Activated gamma-delta T cell (primary cell): ENCODE measurements at places on chromosomes 7 and 10.

DNA sequence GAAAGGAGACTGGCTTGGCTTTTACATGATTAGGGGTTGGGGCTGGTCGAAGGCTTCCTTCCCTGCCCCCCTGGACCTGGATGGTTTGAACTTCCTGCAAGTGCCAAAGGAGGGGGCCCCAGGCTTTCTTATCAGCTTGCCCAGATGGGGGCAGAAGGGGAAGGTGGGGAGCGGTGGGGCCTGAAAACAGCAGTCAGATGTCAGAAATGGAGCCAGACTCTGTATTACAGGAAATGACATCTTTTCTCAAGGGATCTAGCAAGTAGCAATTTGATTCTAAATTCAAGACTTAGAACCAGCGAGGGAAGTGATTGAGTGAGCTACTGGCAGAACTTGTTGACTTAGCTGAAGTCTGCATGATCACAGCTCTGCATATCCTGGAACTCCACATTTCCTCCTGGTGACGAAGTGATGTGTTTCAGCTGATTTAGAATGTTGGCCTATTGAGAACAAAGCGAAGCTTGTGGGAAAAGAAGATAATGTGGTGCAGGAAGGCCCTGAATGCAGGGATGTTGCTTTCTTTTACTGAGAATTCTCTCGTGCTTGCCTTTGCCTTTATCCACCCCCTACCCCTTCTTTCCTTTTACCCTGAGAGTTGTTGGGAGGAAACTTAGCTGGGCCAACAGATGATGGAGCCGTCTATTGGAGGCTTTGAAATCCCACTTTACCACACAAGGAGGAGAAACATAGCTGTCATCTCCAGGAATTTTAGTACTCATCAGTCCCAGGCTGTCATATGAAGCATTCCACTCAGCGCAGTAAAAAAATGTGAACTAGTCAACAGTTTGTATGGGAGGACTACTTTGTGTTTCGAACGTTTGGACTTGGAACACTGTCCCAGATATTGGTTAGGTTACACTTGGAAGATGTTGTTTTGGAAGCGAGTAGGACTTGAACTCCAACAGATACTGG, 43.2 kb downstream of the CCNY start:
- no peak for DNase-seq

DNA sequence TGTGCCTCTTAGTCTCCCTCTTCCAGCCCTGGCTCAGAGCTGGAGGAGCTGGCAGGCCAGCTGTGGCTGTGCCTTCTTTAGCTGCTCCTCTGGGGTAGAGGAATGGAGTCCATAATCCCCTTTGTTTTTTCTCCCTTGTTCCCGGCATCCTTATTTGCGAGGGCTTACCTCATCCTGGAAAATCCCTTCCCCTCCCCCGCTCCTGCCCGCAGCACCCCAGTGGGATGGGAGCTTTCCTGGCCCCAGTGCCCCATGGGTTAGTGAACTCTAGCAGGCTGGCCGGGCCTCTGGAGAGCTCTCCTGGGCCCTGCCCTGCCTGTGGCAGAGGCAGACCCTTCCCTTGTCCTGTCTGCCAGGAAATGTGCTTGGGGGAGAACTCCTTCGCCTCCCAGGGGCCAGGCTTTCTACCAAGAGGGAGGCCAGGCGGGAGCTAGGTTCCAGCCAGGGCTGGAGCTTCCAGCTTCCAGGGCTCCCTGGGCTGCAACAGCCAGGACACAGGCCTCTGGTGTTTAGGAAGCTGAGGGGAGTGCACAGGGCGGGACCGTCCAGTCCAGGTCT, 16.5 kb upstream of the TRIM8 start:
- DNase-seq, result no peak

GRCh38 chr10:21518149-21518640, 7.3 kb downstream of the SKIDA1 start:
- no peak for DNase-seq

DNA sequence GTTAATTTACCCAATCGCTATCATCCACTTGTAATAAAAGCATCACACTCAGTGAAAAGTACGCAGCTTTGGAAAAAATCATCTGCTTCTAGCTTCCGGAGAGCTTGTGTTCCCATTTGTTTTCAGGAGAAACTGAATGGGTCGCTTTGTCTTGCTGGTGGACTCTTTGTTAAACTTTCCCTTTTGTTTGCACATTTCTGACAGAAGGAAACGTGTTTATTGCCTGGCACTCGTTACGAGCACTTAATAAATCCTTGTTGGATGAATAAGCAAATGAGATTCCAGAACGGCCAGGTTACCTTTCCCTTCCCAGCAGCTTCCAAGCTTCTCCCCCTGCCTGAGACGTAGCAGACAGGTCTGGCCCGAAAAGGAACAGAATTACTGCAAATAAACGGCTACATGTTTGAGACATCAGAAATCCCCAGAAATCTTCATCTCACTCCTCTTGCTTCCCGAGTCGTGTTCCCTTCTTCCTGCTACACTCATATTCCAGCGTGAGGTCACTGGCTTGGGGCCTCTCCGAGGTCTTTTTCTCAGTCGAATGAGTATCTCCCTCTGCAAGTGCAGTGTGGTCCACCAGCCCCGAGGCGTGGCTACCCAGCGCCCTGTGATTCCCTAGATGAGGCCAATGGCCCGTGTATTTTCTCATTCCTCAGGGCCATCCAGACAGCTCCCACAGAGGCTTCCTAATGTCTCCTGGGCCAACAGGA, 167.2 kb downstream of the FRMD4A start:
- no peak for DNase-seq

DNA sequence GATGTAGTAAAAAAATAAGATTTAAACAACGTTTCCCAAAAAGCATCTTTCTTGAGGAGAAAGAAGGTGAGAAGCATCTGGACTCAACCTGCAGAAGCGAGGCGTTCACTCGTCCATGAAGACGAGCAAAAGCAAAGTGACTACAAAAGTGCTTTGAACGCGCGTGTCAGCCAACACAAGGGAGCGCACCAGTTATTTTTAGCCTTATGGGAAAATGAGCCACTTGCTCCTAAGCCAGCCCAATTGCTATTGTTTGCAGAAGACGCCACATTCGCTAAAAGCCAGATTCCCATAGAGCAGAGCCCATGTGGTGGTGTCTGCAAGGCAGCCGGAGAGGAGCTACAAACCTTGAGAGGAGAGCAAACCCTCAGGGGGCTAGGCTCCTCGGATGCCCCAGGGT, 122.5 kb downstream of the FAM53B start:
- DNase-seq, result no peak

- DNase-seq, result no peak
Measured at GRCh38 chr7:5997210-5997808, 11.5 kb downstream of the PMS2 start.

GRCh38 chr10:5550250-5550545, 25.4 kb downstream of the CALML3 start:
- DNase-seq, result no peak

DNA sequence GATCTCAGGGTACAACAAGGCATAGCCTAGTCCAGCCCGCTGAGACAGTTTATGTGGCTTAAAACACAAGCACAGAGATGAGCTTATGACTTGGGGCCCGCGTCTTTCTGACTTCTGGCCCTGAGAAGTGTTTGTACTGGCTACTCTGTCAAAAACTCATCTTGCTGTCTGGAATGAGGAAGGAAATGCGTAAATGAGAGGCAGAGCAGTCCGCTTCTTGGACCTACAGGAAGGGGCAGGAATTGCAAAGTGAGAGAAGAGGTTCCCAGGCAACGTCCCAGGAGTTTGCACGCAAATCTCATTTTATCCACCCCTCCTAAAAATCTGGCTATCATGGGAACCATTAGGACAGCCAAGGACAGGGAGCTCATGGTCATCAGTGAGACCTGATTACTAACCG, 5.5 kb downstream of the ANXA11 start:
- DNase-seq, result no peak

GRCh38 chr10:76881477-76882220, 756.0 kb downstream of the KCNMA1 start:
- DNase-seq, result no peak

GRCh38 chr10:15859509-15859905, 800 bp downstream of the MINDY3 start:
- no peak for DNase-seq

GRCh38 chr7:159154243-159154642, 9.6 kb upstream of the VIPR2 start:
- DNase-seq, result no peak

DNA sequence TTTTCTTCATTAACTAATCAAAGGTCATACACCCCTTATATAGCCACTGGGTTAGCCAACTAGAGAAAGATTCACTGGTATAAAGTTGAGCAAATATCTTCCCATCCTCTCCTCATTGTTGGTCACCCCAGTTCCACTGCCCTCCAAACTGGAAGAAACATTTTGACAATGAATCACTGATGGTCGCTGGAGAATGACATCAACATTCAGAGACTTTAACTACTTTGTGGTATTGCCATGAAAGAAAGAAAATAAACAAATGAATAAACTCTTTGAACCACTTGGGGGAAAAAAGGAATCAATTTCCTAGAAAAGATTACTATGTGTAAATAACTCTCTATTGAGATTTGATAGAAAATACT, 23.4 kb downstream of the HYCC1 start:
- no peak for DNase-seq

DNA sequence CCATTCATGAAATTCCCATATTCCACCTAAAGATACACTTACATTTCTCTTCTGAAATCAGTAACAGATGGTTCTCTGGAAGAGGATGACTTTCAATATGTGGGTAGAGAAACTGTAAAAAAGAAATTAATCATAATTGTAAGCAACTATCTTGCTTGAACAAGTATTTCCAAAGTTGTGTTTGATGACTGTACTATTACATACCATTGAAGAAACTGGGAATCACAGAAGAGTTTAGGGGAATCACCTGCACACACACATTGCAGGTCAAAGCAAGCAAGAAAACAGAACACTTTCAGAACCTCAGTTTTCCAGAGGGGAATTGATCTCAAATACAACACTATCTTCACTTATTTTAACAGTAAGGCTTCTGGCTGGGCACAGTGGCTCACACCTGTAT, 33.6 kb downstream of the GSAP start:
- no peak for DNase-seq

GRCh38 chr10:110151467-110151866, 55.9 kb upstream of the MXI1 start:
- DNase-seq, result no peak

GRCh38 chr7:90599892-90600555, 3.9 kb downstream of the CDK14 start:
- DNase-seq, result no peak

DNA sequence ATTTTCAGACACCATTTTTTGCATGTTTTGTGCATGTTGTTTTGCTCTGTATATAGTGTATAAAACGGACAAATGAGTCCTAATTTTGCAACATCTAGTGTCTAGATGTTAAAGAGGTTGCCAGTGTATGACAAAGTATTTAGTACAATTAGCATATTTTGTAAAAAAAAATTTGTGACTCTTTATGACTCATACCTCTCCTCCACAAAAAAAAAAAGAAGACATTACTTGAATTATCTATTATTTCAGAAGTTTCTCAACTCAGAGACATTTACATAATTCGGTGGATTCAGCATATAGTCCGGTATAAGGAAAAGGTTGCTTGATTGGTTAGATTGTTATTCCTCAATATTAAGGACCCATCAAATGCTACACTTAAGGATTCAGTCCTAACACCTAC, 26.0 kb downstream of the NUP42 start:
- DNase-seq, result no peak

DNA sequence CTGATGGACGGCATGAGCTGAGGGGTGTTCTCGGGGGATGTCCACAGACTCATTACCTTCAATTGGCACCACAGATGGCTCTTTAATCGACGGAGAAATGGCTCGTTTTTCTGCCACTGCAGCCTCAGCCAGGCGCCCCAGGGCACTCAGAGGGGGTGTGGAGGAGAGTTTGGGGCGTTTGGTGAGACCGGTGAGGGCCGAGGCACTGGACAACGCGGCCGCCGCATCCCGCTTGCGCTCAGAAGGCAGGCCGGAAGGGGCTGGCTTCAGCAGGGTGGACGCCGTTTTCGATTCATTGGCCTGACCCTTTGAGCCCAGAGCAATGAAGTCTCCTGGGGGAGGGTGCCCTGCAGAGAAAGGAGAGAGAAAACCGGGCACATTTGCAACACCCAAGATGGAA, 1.3 kb downstream of the INTS1 start:
- no peak for DNase-seq

- no peak for DNase-seq
Measured at GRCh38 chr7:15215616-15216015, 313.1 kb upstream of the DGKB start.

- no peak for DNase-seq
Measured at GRCh38 chr7:33716581-33717477, 188.5 kb upstream of the BMPER start.

DNA sequence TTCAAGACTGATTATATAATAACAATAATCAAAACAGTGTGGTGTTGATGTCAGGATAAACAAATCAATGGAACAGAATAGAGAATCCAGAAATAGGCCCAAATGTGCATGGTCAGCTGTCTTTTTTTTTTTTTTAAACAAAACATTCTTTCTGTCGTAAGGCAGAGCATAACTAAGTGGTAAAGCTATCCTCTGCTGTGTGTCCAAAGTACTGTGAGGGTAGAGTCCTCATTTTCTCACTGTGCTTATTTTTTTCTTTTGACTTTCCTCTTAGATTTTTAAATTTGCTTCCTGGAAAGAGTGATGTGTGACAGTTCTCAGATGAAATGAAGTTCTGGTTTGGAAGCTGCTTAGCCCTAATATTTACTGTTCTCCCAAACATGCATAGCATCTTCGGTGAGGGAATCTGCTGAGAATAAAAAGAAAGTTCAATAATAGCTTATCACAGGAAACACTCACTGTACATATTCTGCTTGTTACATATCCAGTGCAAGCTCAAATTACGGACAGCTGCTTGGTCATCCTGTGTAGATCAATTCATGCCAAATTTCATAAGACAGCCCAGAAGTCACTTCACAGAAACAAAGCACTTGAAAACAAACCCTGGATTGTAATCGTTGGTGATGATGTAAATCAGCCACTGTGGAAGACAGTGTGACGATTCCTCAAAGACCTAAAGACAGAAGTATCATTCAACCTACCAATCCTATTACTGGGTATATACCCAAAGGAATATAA, 423.9 kb downstream of the NEBL start:
- no peak for DNase-seq

- no peak for DNase-seq
Measured at GRCh38 chr10:35182631-35183510, 56.2 kb downstream of the CREM start.
